ENCODE measurements at places on chromosomes 7 and 10. TPM values are rescaled to one million over a fixed set of nuclear protein-coding genes. Genes with fewer than 3 reads are reported as not detected.

The LRIT1 gene
- not detected for total RNA-seq

The AKR1B1 gene
- 96.8 TPM for total RNA-seq

- DNase-seq = no peak
Measured at GRCh38 chr10:120982507-120982906, 131.3 kb downstream of the WDR11 start.

DNA sequence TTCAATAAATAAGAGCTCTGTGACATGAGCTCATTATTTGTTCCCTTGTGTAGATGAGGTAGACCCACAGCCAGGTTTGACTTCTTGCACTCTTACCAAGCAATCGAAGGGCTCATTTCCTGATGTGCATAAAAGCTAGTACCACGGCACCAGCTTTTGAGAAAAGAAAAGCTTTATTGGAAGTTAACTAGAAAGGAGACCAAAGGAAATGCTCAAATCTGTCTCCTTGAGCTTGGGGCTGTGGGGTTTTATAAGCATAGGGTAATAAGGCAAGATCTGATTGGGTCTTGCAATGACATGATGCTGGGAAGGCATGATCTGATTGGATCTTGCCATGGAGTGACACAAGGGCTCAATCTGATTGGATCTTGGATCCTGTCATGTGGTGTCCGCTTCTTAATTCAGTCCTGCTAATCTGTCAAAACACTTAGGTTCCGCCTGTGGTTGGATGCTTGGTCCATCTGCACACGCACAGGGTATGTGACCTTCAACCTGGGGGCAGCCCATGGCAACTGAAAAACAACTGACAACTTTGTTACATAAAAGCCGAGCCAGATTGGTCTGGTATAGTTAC, 47.8 kb upstream of the FRMD4A start:
- no peak for DNase-seq

- DNase-seq = no peak
Measured at GRCh38 chr10:74821501-74821900, 4.9 kb upstream of the KAT6B start.

DNA sequence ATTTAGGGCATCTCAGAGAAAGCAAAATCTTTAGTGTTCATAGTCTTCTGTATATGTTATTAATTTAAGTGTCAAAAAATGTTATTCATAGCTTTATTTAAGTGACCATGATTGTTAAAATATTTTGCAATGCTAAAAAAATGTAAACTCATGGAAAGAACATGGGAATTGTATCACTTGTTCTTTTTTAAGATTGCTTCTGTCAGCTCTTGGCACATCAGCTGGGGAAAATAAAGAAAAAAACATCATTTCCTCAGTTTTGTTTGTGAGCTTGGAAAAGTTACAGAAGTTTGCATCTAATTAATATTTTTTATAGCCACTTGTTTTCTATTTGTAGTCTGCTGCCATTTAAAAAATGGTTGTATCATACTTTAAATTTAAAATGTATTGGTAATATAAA, 285.9 kb upstream of the CSTF2T start:
- DNase-seq = no peak

DNA sequence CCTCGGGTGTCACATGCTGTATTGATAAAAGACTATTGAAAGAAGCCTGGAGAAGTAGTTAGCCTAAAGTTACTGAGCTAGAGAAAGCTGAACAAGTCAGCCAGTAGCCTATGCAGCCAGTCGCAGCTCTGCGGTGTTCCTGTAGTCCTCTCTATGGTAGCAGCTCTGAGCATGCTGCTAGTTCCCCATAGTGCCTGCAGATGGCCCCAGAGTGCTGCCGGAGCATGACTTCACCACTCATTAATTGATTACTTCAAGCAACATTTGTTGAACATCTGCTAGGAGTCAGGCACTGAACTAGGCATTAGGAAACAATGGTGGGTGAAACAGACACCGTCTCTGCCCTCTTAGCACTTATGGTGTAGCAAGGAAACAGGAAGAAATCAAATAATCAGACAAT, 422.7 kb downstream of the SORCS3 start:
- DNase-seq = no peak
